ENCODE measurements at places on chromosomes 7 and 10.

GRCh38 chr7:22675421-22675820, 51.6 kb upstream of the IL6 start:
- no peak for DNase-seq

- no peak for DNase-seq
Measured at GRCh38 chr7:157028199-157028903, 17.9 kb upstream of the MNX1 start.

GRCh38 chr7:105353752-105354328, 34.9 kb downstream of the SRPK2 start:
- peak; percentile 26 for DNase-seq

GRCh38 chr10:123377883-123378282, 223.7 kb downstream of the BUB3 start:
- DNase-seq: no peak
